ENCODE measurements at places on chromosomes 2 and 18.

GRCh38 chr2:174135981-174136380 is 112.4 kb downstream of the OLA1 start:
- no peak for DNase-seq

DNA sequence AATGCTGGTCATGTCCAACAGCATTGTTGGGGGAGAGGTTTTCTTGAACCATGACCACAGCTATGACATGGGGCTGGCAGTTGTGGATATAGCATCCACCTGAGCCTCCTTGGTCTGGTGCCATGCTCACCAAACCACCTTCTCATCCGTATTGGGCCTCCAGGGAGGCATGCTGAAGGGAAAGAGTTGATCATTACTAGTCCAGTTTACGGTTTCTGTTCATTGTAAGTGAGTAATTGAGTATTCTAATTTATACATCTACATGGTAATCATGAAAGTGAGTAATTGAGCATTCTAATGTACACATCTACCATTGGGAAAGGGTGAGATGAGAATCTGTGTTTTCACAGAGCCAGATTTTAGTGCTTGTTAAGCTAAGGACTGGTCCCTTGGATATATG is 6.8 kb downstream of the TMEM87B start:
- no peak for DNase-seq

DNA sequence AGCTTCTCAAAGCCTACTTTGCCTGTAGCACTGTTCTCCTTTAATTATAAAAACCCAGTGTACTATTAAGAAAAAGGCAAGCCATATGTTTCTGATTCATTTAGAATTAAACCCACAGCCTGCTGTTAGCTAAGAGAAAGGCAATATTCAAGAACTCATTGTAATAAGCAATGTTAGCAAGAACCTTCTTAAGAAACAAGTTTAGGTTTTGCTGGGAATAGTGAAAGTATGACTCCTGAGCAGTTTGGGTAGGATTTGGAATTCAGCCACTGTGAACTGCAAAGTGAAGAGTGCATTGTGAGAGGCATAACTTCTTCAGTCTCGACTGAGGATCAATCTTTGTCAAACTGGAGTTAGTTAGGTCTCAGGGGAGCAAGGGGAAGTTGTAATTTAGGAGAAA is 206.5 kb upstream of the NT5C1B start:
- DNase-seq: no peak

DNA sequence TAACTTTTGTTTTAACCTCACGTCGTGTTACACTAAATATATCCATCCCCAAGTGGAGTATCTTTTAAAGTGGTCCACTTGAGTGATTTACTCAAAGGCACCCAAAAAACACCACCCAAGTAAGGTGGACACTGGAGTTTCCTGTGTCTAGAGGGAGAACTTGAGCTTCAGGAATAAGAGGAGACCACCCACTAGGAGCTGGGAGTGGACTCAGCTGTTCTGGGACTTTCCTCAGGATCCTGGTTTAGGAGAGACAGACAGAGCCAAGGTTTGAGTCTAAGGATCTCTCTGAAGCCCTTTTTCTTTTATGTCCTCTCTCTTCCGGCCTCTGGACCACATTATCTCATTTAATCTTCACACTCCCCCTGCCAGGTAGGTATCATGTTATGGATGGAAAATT is 150.7 kb downstream of the GBX2 start:
- DNase-seq: no peak

GRCh38 chr2:98473995-98474780 is 29.5 kb downstream of the INPP4A start:
- no peak for DNase-seq

Data from activated naive CD8-positive, alpha-beta T cell treated with anti-CD3 and anti-CD28 coated beads, Interleukin-2, amount 50 U/mL, for 16 hours (primary cell).